T-helper 9 cell (primary cell): ENCODE measurements at places on chromosomes 12 and 14.

DNA sequence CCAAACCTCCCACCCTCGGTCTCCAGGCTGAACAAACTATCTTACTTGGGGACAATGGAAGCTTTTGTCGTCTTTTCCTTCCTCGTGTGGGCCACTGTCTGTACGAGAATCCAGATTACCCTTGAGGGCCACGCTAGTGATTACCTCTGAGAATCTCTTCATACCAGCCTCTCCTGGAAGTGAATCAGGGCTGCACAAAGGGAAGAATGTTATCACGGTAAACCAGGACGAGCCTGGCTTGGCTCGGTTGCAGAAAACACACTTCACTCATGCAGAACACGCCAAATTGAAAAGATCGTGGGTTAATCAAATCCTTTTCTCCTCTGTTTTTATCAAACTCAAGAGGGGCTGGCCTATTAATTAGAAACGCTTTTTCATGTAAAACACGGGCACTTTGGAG is 51.6 kb upstream of the MYL2 start:
- DNase-seq: no peak

DNA sequence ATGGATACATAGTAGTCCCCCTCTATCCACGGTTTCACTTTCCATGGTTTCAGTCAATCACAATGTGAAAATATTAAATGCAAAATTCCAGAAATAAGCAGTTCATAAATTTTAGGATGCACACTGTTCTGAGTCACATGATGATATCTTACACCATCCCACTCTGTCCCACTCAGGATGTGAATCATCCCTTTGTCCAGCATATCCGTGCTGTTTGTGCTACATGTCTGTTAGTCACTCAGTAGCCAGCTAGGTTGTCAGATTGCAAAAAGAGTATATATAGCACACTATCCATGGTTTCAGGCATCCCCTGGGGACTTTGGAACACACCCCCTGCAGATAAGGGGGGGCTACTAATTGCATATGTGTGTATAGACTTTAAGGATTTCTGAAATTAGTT is 8.1 kb upstream of the NAA30 start:
- no peak for DNase-seq

DNA sequence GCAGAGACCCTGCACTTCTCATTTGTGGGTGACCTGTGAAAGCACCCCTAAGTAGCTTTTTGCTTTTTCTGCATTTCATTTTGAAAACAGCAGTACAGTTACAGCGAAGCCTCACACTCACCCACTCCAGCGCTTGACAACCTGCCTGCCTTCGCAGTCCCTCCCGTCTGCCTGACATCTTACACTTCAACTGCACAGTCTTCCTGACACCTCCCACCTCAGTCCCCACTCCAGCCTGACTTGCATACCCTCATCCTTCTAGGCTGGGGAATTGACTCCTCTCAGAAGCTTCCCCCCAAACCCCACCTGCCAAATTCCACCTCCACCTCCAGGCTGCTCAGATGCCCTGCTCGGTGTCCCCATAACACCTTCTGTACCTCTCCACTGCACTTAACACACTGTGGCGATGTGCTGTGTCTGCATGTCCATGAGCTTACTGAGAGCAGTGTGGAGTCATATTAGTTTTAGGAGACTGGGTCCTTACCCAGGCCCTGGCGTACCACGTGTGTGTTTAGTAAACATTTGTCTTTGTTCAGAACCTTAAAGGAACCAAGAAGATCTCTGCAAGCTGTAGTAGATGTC is 159.4 kb downstream of the PRKCH start:
- DNase-seq: no peak

DNA sequence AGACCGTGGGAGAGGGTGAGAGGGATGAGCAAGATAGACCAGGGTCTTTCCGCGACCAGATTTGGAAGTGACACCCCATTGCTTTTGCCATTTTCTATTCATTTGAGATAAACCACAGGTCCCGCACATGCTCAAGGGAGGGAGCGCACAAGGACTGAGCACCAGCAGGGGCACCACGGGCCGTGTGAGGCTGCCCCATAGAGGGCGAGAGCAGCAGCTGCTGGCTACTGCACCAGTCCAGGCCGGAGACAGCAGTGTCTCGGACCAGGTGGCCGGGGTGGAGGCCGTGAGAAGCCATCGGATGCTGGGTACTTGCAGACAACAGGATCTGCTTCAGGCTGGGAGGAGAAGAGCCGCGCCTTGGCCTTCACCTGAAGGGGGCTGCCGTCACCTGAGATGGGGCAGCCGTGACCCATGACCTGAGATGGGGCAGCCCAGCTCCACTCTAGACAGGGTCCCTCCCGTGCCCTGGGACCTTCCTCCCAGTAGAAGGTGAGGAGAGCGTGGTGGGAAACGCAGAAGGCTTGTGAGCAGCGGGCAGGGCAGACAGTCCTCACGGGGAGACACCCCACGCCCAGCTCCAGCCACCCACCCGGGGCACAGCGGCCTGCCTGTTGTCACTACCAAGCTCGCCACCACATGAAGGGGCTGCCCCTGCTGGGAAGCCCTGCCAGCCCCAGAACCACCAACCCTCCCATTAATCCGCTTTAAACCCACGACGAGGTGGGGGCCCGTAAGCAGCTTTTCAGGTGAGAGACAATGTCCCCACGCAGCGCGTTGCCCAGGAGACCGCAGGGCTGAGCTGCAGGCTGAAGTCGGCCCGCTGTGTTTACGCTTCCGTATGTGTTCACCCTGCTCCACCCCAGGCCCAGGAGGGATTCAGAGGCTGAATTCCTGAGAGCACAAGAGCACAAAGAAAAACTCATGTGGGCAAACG is 61.7 kb upstream of the FBRSL1 start:
- DNase-seq: no peak

DNA sequence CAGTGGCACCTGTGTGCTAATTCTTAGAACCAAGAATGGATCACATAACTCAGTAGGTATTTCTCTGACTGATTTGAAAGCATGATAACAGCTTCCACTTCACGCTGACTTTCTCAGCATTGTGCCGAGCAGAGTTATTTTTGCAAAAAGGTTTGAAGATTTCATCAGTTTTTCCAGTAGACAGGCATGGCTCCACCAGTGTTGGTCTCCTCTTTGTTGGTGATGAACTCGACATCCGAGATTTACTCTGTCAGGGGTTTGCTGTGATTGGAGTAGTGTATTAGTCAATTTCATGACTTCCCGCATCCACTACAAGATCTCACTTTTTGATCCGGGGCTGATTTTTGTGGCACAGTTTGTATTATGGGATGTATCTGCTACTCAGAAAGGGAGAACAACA is 85.3 kb downstream of the PRKCH start:
- DNase-seq: no peak

DNA sequence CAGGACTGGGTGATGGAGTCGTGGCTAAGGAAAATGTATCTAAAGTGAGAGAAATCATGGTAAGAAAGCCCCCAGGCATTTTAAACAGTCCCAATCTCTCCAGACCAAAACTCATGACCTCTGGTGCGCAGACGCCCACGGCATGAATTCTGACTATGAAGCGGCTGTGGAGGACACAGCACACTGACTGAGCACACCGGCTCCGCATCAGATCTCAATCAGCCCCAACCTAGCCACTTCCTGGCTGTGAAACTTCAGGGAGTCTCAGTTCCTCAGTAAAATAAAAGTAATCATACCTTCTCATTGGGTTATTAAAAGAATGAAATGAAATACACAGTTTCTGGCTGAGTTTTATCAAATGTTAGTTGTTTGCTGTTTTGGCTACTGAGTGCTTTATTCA is 38.7 kb downstream of the SETD3 start:
- DNase-seq: no peak

DNA sequence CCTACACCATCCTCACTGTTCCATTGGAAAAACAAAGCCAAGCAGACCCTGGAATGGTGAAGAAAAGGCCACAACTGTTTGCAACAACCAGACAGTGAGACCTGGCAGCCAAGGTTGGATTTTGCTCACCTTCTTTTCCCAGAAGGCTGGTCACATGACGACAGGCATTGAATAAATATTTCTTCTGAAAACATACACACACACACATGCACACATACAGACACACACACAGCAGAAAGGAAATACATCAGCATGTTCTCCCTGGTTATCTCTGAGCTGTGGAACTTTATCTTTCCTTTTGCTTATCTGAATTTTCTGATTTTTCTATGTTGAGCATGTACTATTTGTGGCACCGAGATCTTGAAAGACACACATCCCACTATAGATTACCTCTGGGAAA is 38.0 kb upstream of the CCDC60 start:
- no peak for DNase-seq

DNA sequence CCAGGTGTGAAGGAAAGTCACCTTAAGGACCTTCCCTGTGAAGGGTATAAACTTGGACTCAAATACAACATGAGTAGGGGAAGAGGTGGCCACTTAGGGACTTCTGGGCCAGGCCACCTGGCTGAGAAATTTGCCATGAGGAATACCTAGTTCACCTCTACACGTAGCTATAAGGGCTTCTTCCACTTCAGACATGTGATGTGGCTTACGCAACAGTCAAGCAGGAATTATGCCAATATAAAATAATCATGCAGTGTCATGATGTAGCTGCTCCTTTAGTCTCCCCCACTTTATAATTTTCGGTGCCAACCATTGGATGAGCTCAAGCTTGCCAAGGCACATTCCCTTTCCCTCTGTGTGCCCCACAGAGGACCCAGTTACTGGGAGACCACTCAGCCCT is 166.6 kb upstream of the BCL2L14 start:
- no peak for DNase-seq

- DNase-seq: no peak
Observed at GRCh38 chr14:31936115-31936514, 141.0 kb upstream of the ARHGAP5 start.

DNA sequence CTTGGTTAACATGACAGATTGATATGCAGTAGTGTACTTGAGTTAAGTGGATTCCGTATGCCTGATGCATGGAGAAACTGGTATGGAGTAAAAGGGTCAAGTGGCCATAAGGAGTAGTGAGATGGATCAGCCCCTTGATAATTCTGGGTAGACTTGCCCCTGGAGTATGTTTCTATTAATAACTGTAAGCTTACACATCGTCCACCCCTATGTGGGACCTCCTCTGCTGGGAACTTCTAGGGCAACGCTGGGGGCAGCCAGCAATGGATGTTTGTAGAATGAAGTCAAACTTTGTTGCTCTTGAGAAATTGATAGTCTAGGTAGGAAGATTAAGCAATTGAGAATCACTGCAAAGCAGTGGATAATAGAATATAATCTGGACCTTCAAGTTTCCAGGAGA is 3.5 kb downstream of the C12orf75 start:
- DNase-seq: no peak

DNA sequence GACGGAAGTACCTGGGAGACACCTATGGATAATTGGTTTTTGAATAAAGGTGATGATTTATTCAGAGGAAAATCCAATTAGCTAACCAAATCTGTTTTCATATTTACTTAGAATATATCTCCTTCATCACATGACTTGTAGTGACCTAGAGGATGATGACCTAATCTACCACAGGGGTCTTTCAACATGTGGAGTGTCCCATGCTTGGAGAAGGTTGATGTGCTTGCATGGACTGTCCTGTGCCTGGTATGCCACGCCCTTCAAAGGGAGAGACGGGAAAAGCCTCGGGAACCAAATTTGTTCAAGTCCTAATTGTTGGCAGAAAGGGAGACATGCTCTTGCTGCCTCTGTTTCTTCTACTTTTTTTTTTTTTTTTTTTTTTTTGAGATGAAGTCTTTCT is 11.8 kb upstream of the PAPLN start:
- no peak for DNase-seq

GRCh38 chr12:2053691-2054090 is 904 bp downstream of the CACNA1C start:
- no peak for DNase-seq

GRCh38 chr14:23936084-23936829 is 17.3 kb upstream of the DHRS4 start:
- DNase-seq: no peak

GRCh38 chr12:109461049-109461845 is 15.9 kb downstream of the KCTD10 start:
- no peak for DNase-seq

DNA sequence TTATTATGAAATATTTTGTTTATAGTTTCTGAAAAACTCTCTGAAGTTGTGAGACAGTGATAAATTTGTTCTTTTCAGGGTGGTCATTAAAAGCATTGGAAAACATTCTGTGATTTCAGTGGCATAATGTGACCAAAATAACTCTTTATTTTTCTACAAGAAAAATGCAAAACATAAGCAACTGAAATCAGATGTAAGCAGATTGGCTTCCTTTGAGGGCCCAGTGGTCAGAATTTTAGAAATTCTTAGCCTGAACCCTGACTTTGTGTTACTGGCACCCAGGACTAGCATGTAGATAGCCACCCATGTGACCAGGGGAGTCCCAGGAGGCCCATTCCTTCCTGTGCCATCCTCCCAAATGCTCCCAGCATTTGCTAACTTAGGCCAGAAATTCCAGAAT is 145.6 kb upstream of the SLC38A2 start:
- no peak for DNase-seq

GRCh38 chr12:132398386-132398991 is 69.1 kb upstream of the GALNT9 start:
- DNase-seq: no peak

DNA sequence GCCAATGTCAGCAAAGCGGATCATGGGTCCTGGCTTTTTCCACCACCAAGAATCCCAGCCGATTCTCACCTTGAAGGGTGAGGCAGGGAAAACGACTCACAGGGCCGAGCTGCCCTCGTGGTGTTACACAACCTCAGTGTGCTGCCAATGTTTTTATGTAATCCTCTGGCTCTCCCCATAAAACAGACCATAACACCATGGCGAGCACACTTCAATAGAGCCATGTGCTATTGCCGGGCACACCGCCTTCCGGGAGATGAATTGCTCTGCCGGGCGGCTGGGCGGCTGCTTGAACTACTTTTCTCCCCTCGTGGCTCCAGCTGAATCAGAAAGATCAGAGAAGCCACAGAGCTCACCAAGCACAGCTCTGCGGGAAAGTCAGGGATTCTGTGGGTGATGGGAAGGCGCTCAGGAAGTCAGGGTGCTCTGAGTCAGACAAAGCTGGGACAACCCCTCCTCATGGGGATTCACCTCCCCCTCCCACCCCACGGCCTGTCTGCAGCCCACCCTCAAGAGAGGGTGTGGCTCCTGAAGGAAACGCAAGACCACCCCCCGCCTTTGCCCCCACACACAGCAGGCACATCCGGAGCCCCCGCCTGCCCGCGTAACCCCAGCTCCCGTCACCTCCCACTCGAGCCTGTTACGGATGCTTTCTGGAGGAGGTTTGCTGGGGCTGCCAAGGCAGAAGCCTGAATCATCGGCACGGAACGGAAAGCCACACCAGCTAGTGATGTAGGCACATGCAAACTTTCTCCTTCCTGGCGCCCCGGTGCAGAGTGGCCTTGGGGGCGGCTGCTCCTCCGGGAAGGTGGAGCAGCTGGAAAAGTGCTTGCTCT is 1.8 kb downstream of the GALNT9 start:
- no peak for DNase-seq

GRCh38 chr12:9719790-9720189 is 13.1 kb downstream of the CLECL1 start:
- DNase-seq: no peak

DNA sequence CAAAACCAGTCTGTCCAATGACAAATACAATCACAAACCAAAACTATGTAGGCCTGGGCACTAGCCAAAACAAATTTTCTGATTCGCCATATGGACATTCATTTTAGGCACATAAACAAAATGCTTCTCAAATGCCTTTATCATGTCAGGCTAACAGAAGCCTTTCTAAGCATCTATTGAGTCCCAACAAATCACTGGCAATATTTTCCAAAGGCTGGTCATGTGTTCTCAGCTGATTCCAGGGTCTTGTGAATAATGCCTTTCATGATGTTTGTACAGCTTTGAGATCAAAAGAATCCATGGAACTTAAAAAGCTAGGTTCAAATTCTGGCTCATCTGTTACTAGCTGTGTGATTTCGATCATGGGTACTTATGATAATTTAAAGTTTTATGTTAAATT is 16.1 kb downstream of the FSCB start:
- DNase-seq: no peak
